ENCODE measurements at places on chromosomes 5 and 9.

DNA sequence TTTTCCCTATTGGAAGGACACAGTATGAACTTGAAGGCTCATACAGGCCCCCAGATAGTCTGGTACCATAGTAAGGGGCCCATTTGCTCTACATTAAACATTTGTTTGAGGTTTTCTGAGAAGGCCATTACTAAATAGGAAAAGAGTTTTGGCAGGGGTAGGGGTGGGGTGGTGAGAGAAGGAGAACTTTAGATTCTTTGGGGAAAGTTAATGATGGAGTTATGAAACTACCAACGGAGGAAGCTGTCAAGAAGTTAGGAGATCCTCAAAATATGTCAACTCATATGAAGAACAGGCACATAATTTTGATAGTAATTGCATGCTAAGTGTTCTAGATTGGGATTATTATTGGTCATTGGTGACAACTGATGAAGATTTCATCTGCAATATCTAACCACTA, 114.7 kb downstream of the TAF11L14 start:
- no peak for DNase-seq

- DNase-seq: no peak
Observed at GRCh38 chr5:174732036-174733020, 7.9 kb downstream of the MSX2 start.

- DNase-seq: no peak
Observed at GRCh38 chr5:54457094-54457862, 1.8 kb downstream of the HSPB3 start.

GRCh38 chr9:119218293-119218692, 150.9 kb downstream of the BRINP1 start:
- DNase-seq: no peak

GRCh38 chr5:150499437-150499956, 8.4 kb upstream of the NDST1 start:
- no peak for DNase-seq

DNA sequence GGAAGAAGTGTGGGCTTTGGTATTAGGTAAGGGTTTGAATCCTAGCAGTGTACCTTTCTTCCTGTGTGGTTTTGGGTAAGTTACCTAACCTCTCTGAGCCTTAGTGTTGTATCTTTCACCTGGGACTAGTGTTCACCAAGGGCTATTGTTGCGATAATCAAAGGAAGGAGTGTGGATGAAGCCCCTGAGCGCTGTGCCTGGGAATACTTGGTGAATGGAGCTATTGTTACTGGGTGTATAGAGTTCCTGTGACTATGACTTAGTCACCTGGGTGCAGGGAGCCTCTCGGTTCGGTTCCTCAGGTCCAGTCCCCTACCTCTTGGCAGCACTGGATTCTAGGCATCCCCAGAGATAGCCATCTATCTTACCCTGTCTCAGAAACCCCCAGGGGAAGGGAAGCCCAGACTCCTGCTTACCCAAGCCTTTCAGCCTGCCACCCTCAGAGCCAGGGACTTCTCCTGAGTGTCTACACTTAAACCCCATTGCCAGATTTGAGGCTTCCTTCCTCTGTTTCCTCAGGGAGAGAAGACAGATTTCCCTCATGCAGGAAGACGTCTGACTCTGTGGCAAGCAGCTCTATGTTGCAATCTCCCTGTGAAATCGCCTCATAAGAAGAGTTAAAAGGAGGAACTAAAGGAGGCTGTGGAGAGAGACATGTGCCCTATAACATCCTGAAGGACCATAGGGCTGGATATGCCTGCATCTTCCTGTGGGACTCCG, 181.0 kb upstream of the PITX1 start:
- no peak for DNase-seq

- no peak for DNase-seq
Observed at GRCh38 chr5:139131921-139132432, 66.2 kb downstream of the SIL1 start.

DNA sequence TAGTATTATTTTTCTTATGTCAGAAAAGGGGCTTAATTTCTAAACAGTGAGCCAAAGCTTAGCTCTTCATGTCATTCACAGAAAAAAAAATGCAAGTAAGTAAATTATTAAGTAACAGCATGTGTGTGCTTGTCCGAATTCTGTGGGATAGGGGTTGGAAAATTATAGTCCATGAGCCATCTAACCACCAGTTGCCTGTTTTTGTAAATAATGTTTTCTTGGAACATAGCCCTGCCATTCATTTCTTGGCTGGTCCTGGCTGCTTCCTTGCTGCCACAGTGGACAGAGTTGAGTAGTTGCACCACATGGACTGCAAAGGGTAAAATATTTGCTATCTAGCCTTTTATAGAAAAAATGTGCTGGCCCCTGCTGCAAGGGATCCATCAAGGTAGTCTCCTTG, 513.7 kb upstream of the WWC1 start:
- no peak for DNase-seq

- no peak for DNase-seq
Observed at GRCh38 chr5:172620506-172620905, 20.6 kb upstream of the NEURL1B start.

DNA sequence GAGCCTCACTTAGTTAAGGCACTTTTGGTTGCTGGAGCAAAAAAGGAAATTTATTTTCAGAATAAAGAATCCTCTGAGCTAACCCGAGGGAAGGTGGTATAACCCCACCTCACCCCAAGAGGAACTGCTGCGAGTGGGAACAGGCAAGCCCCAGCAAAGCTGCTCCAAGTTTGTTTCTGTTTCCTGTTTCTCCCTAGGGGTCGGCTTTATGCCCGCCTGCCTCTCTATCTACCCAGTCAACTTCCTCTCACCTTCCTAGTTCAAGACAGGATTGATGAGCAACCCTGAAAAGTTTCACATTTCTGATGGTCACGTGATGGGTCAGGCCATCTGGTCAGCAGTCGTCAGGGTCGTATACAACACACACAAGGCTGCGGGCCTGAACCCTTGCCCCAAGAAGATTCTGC, 31.1 kb downstream of the TRIO start:
- DNase-seq: no peak

- no peak for DNase-seq
Observed at GRCh38 chr5:82314964-82315758, 37.0 kb upstream of the RPS23 start.

- no peak for DNase-seq
Observed at GRCh38 chr5:124936626-124936933, 190.1 kb upstream of the ZNF608 start.

- DNase-seq: no peak
Observed at GRCh38 chr9:134355561-134356279, 29.5 kb downstream of the RXRA start.

- no peak for DNase-seq
Observed at GRCh38 chr5:95712347-95712958, 18.7 kb upstream of the RHOBTB3 start.

DNA sequence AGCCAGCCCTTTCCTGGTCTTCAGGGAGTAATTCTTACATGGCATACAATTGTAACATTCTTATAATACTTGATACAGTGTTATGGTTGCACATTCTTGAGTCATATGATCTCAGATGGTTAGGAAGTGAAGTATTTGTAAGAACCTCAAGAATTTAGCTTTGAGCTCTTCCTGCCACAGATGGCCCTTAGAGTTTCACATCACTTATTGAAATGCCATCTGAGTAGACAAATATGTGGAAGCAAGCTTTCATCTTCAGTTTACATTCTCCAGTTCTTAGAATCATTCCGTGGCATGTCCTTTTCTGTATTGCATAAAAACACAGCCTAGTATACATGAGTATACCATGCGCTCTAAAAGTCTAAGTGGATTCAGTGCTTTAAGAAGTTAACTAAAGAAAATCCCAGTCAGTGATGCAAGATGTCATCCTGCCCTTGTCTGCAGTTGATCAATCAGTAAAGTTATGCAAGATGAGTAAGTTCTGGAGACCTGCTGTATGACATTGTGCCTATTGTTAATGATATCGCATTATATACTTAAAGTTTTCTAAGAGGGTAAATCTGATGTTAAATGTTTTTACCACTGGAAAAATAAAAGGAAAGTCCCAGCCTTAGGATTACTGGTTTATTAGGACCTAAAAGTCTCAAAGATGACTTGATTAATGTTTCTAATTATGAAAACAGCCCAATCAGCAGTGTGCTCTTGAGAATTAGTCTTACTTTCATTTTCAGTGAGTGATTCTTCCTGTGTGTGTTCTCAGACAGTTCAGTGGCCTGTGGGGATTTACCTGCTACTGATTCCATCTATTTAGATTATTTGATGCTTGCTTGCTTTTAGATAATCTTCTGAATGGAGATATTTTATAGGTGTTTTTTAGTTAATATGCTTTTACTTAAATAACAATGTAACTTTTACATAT, 29.4 kb downstream of the RHOBTB3 start:
- peak; percentile 68 for DNase-seq

DNA sequence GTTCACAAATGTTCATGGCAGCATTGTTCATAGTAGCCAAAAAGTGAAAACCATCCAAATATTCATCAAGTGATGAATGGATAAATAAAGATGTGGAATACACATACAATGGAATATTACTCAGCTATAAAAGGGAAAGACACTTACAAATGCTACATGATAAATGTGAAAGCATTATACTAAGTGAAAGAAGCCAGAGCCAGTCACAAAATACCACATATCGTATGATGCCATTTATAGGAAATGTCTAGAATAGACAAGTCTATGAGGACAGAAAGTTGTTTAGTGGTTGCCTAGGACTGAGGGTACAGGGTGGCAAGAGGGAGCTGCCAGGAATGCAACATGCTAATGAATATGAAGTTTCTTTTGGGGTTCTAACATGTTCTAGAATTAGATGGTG, 148.7 kb downstream of the DEPDC1B start:
- no peak for DNase-seq

DNA sequence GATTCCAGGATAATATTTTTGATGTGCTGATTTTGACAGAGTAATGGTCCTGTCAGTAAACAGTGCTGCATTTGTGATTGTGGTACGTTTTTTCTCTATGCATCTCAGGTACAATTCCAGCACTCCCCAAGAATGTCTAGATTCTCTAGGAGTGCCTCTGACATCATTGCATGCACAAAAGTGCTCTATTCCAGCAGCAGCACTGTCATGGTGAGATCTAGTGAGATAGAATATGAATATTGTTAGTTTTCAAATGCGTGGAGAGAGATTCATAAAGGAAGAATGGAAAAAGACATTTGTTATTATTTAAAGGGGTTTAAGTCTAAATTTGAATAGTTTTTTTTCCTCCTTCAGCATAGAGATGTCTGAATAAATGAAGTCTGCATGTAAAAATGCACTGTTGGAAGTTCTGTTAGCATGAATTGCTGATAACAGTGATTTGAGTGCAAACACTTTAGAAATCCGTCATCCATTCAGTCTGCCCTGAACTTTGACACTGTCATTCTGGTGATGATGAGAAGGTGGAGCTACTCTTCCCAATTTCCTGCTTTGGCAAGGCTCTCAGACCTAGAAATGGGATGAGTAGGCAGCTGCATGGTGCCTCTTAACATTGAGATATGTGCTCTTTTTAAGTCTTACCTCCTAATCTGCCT, 84.6 kb downstream of the GAPVD1 start:
- DNase-seq: no peak

DNA sequence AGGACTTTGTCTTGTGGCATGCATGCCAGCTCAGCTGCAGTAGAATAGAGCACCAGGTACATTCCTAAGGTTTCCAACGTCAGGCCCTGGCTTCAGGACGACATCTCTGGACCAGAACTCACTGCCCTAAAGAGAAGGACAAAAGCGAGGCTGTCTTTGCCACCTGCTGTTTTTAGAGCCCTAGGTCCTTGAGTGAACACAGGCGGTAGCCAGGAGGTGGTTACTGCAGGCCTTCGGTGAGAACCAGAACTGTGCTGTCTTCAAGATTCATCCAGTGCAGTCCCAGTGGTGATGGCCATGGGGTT, 288.9 kb upstream of the CDH18 start:
- no peak for DNase-seq

- DNase-seq: no peak
Observed at GRCh38 chr9:109535365-109535764, 37.3 kb upstream of the PTPN3 start.

GRCh38 chr9:137956039-137956438, 78.5 kb downstream of the CACNA1B start:
- DNase-seq: no peak

GRCh38 chr5:34009610-34010009, 1.8 kb upstream of the AMACR start:
- no peak for DNase-seq

DNA sequence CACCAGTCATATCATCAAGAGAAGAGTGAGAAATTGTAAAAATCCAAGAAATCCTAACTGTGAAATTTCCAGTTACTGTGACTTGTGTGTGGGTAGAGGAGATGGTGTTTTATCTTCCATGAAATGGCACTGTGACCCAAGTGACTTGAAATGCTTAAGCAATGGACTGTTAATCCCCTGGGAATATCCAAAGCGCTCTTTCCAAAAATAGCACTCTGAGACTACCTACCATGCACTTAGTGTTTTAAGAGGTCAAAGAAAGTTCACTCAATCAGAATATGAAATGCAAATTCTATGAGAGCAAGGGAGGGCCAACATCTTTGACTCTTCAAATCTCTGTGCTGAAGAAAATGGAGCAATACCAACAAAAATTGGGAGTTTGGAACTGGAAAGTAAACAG, 244.0 kb downstream of the GABRB2 start:
- DNase-seq: no peak

GRCh38 chr5:56359809-56360685, 126.9 kb upstream of the ANKRD55 start:
- DNase-seq: no peak

DNA sequence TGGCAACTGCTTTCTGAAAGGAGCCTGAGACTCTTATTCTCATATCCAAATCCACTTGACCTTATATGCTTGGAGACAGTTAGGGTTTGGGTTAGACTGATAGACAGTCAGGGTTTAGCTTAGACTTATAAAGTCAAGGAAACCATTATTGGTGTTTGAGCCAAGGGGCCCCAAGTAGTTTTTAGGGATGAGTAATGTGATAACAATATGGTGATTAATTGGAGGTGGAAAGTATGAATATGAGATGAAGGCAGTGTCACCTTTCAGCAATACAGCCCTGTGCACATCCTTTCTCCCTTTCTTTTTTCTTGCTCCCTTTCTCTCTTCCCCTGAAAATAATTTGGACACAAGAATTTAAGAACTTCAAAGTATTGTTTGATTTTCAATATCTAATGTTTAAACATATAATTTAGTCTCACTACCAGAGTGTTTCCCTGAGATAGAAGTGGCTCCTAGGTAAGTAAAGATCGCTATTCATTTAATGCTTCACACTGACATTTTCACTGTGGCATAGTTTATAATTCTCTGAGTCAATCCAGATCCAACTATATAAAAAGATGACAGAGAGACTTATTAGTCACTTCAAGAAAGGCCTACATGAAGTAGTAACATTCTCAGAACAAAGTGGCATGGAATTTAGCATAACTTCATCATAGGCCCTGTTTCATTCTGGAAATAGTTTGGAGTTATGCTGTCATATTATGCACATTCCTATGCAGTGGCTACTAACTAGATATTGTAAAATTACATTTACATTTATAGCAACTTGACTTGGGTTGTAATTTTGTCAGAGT, 200.8 kb downstream of the CHSY3 start:
- DNase-seq: no peak
